Effector CD4-positive, alpha-beta T cell (primary cell): ENCODE measurements at places on chromosomes 11 and 22.

- no peak for DNase-seq
These were observed 32.9 kb upstream of the GAL start for GRCh38 chr11:68651208-68651984.

DNA sequence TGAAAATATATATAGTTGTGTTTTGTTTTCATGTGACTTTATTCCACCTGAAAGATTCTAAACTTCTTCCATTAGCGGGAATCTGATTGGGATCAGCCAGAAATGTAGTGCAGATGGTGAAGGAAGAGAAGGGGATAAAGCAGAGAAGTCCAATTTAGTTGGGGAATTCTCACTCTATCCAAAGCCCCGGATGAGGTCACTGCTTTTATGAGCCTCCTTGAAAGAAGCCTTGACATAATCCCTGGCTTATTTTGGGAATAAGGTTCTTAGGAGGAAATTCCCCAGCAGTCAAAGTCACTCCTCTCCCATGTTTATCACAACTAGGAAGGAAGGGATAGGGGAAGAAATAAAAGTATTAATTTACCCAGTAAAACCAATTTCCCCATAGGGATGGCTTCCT lies 41.1 kb downstream of the OSBP start:
- DNase-seq = no peak

DNA sequence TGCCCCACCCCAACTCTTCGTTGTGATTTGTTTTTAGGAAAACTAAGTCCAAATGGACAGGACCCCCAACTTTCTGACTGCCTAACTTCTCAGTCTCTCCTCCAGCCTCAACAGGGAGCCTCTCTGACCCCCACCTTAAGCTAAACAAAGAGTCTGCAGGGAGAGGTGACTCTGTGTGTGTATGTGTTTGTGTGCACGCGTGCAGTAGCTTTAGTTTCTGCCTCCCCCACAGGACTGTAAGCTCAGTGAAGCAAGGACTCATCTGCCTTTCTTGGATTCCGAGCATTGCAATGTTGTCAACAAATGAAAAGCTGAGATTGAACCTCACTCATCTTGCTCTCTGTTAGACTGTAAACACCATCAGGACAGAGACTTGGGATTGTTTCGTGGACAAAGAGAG lies 7.9 kb downstream of the SNAP29 start:
- DNase-seq = no peak

DNA sequence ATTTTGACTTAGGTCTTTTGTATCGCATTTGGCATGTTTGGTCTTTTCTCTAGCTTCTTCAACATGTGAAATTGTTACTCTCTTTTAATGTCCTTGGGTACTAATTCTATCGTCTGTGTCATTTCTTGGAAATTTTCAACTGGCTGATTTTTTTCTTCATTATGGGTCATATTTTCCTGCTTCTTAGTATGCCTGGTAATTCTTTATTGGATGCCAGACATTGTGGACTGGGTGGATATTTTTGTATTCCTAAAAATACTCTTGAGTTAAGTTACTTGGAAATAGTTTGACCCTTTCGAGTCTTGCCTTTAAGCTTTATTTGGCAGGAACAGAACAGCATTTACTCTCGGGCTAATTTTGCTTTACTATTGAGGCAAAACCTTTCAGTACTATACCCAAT lies 140.1 kb downstream of the ETS1 start:
- DNase-seq = no peak

GRCh38 chr11:112599856-112600533 lies 339.3 kb upstream of the PLET1 start:
- DNase-seq = no peak

DNA sequence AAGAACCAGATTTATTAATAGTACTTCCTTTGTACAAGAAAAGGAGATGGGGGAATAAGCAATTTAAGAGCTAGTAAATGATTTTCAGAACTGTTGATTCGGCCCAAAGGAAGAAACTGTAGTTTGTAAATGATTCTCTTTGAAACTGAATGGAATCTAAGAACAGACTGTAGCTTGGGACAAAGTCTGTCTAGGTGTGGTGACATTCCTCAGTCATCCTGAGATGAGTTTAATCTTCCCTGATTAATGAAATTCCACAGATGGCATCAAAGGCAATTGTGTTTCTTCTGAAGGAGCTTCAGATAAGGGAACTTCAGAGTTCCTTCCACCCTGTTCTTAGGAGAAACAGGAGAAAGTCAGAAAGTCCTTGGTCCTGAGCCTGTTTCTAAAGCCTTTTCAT lies 2095.9 kb downstream of the LRRC4C start:
- no peak for DNase-seq

GRCh38 chr11:118229274-118229847 lies 4.5 kb upstream of the JAML start:
- no peak for DNase-seq

GRCh38 chr22:48894064-48894671 lies 933.5 kb downstream of the BRD1 start:
- no peak for DNase-seq

DNA sequence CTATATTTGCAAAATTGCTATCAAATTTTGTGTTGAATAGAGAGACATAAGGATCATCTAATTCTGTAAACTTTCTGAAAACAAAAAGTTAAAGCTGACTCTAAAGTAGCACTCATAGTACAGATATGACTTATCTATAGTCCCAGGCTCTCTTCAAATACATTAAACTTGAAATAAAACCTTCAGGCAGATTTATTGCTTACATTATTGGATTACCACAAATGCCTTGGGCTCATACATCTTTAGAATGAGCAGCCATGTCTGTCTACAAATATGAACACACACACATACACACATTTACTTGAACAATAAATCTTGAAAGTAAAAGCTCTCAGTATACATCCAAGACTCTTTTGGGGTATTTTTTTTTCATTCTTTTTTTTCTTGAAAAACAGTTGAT lies 207.9 kb downstream of the LUZP2 start:
- no peak for DNase-seq
